ENCODE measurements at places on chromosomes 13 and 19.

- no peak for DNase-seq
These were observed 107.5 kb downstream of the PCDH17 start for GRCh38 chr13:57739089-57739488.

GRCh38 chr19:1521636-1522035, 2.2 kb upstream of the PLK5 start:
- no peak for DNase-seq

DNA sequence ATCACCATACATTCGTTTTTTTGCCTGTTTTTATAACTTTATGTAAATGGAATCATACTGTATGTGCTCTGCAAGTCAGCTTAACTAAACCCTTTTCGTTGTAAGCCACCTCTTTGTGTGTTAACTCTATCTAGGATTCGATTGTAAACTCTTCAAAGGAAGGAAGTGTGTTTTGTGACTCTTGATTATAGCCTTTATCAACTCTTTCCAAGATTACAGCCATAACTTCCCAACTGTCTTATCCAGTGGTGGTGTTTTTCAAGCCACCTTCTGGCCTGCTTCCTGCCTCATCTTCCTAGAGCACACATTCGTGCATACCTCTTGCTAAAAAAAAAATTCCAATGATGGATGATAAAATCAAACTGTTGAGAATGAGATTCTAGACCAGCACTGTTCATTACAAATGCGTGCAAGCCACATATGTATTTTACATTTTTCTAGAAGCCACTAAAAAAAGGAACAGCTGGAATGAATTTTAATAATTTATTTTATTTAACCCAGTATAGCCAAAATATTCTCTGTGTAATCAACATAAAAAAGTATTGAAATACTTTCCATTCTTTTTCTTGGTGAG, 12.0 kb upstream of the FBXL3 start:
- no peak for DNase-seq

- no peak for DNase-seq
These were observed 246.3 kb upstream of the TSHZ3 start for GRCh38 chr19:31595521-31595920.

DNA sequence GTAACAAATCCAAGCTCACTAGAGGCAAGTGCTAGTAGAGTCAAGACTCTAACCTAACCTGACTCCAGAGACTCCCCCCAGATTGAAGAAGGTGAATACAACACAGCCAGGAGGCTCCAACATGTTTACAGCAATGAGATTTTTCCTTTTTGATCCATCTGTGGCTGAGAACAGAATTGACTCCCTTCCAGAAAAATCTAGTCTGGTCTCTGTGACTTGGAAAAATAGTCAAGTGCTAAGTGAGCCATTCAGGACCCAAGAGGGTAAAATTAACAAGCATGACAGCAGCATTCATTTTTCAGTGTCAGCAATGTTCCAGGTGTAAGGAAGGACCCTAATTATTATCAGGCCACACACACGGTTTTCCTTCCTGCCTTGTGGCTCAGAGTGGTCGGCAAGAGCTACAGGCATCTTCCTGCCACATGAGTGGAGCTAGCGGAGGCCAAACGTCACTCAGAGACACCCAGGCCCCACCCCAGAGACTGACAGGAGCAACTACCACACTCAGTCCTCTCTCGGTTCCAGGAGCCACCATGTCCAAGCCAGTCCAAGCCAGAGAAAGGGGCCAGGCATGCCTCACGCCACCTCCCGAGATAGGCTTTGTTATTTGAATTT, 395.1 kb downstream of the FOXO1 start:
- DNase-seq: peak; percentile 30

GRCh38 chr19:58474291-58474996, 1.7 kb upstream of the ZNF446 start:
- DNase-seq: no peak

- DNase-seq: no peak
These were observed 69.2 kb downstream of the PIBF1 start for GRCh38 chr13:72850959-72851677.

- DNase-seq: no peak
These were observed 15.6 kb downstream of the AP3D1 start for GRCh38 chr19:2135474-2136402.

DNA sequence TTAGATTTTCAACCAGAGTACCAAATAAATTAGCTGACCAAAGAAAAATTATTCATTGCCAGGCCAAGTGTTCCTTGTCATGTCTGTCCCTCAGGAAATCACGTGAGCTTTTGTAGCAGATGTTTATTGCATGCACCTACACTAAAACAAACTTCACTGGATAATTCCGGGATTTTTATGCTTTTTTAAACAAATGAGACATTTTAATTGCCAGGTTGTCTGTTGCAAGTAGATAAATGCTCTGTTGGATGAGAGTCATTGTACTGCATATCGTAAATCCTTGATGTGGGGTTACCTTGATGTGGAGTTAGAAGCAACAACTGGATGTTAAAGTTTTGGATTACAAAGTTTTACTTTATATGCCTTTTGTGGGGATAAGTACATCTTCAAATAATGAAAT, 1187.7 kb upstream of the PCDH9 start:
- no peak for DNase-seq

GRCh38 chr19:30344446-30345425, 27.4 kb upstream of the ZNF536 start:
- DNase-seq: no peak

DNA sequence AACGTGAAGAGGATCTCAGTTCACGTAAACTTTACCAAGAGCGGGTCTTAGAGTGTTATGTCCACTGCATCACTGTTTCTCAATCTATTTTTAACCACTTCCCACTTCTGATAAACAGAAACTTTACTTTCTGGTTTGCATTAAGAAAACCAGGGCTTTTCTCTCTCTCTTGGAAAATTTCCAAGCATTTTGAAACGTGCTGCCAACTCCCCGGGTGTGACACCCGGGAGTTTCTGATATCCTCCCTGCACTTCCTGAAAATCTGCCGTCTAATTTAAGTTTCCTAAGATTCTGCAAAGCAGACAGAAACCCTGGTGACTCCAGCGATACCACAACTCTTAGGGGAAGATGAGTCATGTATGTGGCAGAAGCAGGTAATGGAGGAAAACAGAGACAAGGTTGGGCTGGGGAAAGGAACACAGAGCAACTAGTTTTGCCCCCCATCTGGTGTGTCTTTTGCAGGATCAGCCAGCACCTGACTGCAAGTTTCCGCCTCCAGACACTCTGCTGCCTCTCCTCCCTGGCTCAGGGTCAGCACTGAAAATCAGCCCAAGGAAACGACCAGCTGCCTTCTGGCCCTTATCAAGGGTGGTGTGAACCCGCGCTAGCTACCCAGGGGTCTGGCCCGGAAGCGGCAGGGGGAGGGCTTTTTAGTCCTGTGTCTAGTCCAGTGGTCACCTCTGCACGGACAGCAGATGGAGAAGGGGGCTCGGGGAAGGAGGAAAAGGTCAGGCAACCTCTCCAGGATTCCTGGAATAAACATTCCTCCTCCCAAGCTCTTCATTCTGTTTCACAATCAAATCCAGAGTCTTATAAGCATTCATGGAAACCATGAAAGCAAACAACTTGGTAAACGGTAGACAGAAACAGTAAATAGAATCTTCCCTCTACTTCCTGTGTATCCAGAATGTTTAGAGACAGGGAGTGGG, 11.3 kb upstream of the FFAR2 start:
- peak; percentile 24 for DNase-seq

- DNase-seq: no peak
These were observed 659.3 kb downstream of the DIAPH3 start for GRCh38 chr13:59504407-59504806.

GRCh38 chr13:80862456-80862855, 521.5 kb upstream of the SPRY2 start:
- DNase-seq: no peak

DNA sequence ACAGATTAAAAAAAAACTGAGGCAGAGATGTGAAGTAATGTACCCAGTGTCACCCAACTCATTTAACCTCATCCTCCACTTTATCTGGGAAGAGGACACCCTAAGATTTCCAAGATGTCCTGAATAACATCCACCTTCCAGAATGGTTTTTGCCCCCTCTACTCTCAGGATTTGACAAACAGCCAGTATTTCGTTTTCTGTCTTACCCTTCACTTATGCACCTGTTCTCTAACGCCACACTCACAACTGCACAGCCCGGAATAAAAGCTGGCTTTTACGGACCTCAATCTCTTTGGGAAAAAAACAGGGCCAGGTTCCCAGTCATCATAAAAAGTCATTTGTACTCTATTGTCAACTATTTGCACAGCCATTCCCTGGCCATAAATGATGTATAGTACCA, 21.2 kb upstream of the CEACAM6 start:
- DNase-seq: no peak

DNA sequence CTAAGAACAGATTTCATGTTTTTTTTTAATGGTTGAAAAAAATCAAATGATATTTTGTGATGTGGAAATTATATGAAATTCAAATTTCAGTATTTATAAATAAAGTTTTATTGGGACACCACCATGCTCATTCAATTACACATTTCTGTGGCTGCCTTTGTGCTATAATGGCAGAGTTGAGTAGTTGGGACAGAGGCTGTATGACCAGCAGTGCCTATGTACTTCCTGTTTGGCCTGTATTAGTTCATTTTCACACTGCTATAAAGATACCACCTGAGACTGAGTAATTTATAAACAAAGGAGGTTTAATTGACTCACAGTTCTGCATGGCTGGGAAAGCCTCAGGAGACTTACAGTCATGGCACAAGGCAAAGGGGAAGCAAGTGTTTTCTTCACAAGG, 33.6 kb downstream of the AKAP11 start:
- DNase-seq: no peak

- DNase-seq: no peak
These were observed 12.4 kb downstream of the C19orf25 start for GRCh38 chr19:1466461-1467214.

DNA sequence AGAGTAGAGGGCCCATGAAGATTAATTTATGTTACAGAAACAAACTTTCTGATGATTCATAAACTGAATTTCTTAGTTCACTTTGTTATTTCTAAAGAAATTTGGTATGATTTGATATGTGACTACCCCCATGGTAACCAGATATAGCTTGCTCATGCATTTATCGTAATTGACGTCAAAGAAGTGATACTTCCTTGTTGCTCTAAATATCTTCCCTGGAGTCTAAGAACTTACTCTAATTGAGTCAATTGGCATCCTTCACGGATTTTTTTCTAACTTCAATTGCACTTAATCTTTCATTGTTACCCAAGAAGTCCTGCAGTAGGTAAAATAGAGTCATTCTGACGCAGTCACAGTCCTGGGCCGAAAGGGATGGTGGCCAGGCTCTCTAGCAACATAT, 240.9 kb downstream of the GPC5 start:
- DNase-seq: no peak

DNA sequence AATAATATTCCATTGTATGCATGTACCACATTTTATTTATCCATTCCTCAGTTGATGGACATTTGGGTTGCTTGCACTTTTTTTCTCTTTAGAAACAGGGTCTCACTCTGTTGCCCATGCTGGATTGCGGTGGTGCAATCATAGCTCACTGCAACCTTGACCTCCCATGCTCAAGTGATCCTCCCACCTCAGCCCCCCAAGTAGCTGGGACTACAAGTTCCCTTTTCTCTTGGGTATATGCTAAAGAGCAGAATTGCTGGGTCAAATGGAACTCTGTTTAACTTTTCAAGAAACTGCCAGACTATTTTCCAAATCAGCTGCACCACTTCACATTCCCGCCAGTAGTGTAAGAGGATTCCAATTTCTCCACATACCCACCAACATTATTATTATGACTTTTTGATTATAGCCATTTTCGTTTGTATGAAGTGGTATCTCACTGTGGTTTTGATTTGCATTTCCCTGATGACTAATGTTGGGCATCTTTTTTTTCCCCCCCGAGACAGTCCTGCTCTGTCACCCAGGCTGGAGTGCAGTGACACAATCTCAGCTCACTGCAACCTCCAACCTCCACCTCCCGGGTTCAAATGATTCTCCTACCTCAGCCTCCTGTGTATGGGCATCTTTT, 7.6 kb upstream of the IPO5 start:
- no peak for DNase-seq
